ENCODE measurements at places on chromosomes 3 and 15.

DNA sequence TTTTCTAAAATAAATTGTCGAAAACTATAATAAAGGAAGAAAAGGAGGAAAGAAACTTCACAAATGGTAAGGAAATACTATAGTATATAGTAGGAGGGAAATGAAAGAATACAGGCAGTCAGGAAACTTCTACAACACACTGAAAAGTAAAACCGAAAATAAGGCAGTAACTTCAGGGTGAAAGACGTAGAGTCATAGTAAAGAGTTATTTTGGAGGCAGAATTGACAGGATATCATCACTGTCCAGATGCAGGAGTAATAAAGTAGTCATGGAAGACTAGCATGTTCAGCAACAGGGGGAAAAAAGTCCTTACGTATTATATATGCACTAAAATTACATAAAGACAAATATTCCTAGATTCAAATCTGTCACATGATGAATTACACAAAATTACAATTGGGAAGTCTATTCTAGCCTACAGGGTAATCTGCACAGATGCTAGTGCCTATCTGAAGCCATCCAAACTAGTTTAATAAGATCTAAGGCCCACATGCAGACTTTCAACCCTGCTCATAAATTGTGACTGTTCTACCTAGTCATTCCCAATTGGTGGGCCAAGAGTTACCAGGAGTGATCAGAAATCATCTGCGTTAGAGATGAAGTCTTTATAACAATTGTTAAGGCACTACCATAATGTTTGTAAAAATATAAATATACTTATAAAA, 14.0 kb downstream of the VPS13C start:
- no peak for DNase-seq

DNA sequence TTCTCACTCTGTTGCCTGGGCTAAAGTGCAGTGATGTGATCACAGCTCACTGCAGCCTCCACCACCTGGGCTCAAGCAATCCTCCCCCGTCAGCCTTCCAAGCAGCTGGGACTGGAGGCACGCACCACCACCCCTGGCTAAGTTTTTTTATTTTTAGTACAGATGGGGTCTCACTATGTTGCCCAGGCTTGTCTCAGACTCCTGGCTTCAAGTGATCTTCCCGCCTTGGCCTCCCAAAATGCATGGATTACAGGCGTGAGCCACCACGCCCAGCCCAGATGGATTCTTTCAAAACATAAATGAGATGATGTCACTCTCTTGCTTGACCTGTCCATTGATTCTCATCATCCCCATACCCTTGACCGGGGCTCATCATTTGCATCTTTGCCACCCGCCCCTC, 72.6 kb upstream of the SLC6A6 start:
- DNase-seq = no peak

DNA sequence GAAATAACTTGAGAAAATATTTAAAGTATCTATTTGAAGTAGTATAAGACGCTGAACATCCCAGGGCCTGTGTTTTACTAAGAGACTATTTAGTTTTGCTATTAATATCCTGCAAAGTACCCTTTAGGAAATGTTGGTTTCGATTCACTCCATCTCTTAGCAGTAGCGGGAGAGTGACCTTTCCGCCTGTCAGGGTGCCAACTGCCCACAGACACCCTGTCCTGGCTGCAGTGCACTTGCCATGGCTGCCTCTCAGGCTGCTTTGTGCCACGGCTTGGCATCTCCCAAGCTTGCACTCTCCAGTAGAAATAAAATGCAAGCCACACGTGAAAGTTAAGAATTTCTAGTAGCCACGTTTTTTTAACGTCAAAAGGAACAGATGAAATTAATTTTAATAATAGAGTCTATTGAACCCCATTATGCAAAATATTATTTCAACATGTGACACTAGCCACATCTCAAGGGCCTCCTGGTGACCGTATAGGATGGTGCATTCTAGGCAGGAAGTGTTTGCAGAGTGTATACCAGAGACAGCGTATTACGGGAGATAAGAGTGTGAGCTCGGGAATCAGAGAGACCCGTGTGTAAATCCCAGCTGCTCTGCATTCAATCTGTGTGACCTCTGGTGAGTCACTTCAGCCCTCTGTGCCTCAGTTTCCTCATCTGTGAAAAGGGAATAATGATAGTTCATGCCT, 19.8 kb downstream of the ADAMTS9 start:
- no peak for DNase-seq

GRCh38 chr3:107581230-107581629, 58.5 kb downstream of the BBX start:
- no peak for DNase-seq

DNA sequence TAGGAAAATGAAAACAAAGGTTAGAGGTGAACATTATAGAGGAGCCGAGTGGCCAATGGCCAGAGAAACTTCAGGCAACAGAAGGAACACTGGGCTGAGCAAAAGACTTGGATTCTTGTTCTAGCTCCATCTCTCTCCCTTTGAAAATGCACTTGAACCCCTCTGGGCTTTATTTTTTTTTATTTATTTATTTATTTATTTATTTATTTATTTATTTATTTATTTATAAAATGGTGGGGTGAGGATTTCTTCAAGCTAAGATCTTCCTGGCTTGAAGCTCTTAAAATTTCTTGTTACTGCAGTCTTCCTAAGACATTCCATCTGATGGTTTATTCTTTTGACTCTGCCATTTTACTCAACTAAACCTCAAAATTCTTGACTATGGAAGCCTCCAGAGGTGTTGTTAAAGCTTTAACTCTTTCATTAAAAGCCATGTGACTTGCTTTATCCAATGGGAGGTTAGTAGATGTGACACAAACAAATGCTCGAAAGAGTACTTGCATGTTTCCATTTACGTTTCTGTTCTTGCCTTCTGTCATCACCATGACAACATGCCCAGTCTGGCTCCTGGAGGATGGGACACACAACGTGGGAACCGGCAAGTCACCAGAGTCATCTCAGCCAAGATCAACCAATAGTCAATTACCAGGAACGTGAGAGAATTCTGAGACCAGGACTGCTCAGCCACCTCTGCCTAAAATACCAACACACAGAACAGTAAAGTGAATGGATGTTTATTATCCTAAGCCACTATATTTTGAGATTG, 325.2 kb upstream of the CTNNB1 start:
- no peak for DNase-seq

GRCh38 chr3:113079218-113079961, 88.6 kb downstream of the GTPBP8 start:
- DNase-seq = no peak

DNA sequence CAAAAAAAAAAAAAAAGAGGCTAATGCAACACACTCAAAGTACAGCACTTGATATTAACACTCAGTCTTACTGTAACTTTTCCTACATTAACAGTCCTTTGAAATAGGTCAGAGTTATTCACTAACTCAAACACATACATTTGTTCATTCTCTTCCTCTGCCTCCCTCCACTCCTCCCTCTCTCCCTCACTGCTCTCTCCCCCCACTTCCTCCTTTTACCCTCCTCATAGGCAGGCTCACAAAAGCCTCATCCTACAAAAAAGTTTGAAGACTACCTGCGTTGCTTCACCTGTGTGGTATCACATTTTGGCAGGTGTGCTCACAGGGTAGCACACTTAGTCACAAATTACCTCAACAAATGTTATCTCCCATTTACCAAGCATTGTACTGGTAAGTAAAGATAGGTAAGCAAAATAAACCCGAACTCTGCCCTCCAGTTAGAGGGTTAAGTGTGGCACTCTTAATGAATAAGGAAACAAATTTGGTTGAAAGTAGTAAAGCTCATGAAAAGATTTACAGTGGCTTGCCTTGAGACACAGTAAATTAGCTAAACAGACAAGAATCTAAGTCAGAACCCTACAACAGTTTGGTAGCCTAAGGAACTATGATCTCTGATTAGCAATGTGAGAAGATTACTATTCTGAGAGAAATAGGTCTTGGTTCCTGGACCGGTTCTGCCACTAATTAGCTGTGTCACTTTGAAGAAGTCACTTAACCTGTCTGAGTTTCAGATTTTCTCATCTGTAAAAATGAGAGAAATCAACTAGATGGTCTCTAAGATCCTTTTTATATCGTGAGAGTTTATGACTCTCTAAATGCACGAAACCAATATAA, 151.0 kb upstream of the MLF1 start:
- no peak for DNase-seq

- DNase-seq = no peak
Measured at GRCh38 chr3:31369637-31370379, 162.9 kb upstream of the STT3B start.

DNA sequence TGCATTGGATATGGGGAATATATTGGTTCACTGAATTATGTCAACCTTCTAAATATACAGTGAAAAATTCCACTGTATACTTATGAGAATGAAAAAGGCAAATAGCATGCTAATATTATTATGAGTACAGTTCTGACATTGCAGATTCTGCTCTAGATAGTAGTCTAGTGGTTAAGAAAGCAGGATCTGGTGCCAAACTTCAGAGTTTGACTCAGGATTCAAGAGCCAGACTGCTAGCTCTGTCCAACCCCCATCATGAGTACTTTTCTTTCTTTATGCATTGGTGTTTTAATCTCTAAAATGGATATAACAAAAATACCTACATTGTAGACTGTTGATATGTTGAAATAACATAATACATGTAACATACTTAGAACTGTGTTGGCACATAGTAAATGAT, 57.3 kb upstream of the PLSCR4 start:
- DNase-seq = no peak

DNA sequence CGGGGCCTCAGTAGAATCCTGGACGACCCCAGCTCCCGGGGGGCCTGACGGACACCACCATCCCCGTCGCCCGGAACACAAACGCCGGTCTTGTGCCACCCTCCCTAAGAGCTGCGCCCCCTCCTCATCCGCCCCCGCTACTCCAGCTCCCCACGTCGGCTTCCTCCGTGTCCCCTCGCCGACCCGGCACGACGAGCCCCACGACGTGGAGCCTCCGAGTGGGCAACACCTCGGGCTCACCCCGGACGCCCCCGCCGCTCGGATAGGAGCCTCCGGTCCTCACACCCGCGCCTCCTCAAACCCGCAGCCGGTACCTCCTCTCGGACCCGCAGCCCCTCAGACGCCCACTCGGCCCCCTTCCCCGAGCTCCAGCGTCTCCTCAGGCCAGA, 525 bp downstream of the NPTN start:
- no peak for DNase-seq

DNA sequence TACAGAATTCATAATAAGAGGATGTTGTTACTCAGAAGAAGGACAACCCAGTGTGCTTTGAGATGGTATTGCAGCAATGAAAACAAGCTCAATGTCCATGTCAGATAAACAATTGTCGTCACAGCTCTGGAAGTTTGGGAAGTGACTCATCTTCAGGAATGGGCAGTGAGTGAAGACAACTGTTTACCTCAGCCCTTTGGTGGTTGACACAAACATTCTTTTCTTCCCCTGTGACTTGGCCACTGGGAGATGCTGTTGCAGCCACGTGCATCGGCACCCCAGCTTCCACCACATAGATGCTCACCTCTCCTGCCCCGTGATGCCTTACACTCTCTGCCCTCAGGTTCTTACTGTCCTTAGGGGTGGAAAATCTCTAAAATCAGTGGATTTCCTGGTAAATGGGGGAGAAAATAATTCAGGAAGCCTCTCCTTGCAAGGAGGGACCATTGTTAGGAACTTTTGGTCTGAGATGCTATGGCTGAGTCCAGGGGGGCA, 114.1 kb upstream of the GALNT15 start:
- no peak for DNase-seq

DNA sequence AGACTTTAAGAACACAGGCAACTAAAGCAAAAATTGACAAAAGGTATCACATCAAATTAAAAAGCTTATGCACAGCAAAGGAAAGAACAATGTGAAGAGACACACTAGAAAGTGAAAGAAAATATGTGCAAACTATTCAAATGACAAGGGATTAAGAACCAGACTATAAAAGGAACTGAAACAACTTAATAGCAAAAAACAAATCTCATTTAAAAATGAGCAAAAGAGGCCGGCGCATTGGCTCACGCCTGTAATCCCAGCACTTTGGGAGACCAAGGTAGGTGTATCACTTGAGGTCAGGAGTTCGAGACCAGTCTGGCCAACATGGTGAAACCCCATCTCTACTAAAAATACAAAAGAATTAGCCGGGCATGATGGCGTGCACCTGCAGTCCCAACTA, 14.4 kb downstream of the NGLY1 start:
- no peak for DNase-seq

DNA sequence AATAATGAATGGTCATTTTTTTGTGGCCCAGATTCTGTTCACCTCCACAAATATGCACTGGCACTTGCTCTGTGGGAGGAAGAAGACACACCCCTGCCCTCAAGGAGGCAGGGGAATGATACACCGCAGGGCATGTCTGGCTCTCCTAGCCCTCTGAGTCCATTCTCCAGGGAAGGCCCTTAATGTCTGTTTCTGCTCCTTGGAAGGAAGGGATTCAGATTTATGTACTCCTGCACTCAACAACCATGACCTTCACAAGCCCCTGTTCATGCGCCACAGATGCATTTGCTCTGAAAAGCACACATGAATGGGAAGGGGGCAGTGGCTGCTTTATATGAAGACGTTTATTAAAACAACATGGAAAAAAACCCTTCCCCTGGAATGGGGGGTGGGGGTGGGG, 333.8 kb downstream of the EPHB1 start:
- DNase-seq = no peak

GRCh38 chr3:67001086-67001861, 3.2 kb downstream of the KBTBD8 start:
- DNase-seq = no peak

DNA sequence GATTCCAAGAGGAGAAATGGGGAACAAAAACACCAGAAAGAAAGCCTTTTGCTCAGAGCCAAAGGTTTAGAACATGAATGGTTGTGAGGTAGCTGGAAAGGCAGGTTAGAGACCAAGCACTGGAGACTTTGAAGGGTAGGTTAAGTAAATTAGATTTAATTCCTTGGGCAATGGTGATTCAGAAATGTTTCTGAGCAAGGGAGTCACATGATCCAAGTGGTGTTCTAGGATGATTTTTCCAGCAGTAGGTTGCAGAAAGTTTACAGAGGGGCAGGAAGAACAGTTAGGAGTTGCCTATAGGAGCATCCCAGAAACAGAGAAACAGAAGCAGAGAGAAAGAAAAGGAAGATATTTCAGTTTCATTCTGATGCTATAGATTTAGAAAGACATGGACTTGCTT, 139.8 kb downstream of the WDR76 start:
- no peak for DNase-seq

DNA sequence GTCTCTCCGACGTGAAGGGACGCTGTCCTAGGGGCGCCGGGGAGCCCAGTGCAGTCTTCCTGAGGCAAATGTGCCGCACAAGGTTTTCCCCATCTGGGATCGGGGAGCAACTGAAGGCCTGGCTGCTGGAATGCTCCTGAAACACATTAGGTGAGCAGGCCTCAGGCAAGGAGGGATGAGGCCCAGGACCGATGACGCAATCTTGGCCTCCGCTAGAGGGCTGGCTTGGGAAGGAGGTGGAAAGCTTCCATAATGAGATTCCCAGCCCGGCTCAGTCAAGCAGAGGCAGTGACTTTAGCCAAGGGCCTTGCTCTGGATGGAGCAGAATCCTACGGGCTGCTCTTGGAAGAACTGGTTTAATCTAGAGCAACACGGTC, 50.8 kb downstream of the CPN2 start:
- DNase-seq = no peak

GRCh38 chr15:41487802-41488201, 5.9 kb upstream of the ITPKA start:
- DNase-seq = no peak
